ENCODE measurements at places on chromosomes 16 and 17.

- peak; percentile 55 for DNase-seq
- H3K36me3 ChIP-seq: peaks cover 33% of the 10 kb centered on the region
- H3K27ac ChIP-seq: no peak overlapping the region
- no peak overlapping the region for H3K4me3 ChIP-seq
- H3K4me1 ChIP-seq: peaks cover 19% of the 10 kb centered on the region
Observed at GRCh38 chr16:90044111-90044551, 24.9 kb upstream of the DBNDD1 start.

DNA sequence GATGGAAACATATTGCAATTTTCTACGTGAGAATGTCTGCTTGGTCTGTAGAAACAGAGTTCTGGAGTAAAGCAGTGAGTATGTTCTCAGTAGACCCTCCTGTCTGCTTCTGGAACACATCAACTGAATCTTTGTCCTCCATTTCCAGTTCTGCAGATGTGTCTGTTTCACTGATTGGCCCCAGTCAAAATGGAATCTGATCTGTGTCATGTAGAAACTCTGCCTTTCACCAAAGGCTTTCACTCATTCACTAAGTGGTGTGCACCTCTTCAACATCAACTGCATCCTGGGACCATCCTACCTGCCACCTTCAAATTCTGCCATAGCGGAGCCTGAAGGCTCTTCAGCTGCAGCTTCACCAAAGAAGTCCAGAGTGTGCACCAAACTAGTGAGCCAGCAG is 2.8 kb upstream of the ZNF267 start:
- DNase-seq: no peak
- H3K27ac ChIP-seq: no peak overlapping the region

DNA sequence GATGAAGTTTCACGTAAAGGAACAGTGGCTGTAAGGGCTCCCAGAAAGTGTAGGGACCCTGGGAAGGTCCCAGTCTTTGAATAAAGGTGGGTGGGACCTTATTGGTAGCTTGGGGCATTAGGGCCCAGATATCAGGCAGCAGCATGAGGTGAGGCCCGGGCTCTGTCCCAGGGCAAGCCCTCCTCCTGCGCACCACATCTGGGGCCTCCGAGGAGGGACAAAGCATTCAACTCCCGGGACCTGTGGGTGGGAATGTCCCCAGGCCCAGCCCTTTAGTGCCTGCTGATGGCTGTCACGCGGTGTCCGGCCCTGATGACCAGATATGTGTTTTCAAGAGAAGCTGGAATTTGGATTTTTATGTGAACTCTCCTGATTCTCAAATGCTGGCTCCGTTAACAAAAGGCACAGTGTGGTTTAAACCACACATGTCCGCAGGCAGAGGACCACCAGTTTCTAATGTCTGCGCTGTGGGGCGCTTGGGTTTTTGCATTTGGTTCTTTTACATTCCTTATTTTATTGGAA is 30.4 kb downstream of the RAI1 start:
- H3K27ac ChIP-seq: peak overlapping the region; percentile 41
- H3K27me3 ChIP-seq: no peaks in the 10 kb centered on the region
- H3K4me3 ChIP-seq: no peak overlapping the region
- H3K4me1 ChIP-seq: peaks cover 30% of the 10 kb centered on the region

DNA sequence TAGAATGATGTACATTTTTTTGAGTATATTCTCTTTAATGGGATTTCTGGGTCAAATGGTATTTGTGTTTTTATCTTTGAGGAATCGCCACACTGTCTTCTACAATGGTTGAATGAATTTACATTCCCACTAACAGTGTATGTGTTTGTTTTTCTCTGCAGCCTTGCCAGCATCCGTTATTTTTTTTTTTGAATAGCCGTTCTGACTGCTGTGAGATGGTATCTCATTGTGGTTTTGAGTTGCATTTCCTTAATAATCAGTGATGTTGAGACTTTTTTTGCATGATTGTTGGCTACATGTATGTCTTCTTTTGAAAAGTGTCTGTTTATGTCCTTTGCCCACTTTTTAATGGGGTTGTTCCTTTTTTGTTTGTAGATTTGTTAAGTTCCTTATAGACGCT is 172.7 kb upstream of the CDH8 start:
- H3K27me3 ChIP-seq: no peaks in the 10 kb centered on the region
- H3K4me3 ChIP-seq: no peak overlapping the region
- no peaks in the 10 kb centered on the region for H3K4me1 ChIP-seq
- no peak overlapping the region for H3K27ac ChIP-seq
- DNase-seq: no peak
- H3K36me3 ChIP-seq: no peaks in the 10 kb centered on the region

DNA sequence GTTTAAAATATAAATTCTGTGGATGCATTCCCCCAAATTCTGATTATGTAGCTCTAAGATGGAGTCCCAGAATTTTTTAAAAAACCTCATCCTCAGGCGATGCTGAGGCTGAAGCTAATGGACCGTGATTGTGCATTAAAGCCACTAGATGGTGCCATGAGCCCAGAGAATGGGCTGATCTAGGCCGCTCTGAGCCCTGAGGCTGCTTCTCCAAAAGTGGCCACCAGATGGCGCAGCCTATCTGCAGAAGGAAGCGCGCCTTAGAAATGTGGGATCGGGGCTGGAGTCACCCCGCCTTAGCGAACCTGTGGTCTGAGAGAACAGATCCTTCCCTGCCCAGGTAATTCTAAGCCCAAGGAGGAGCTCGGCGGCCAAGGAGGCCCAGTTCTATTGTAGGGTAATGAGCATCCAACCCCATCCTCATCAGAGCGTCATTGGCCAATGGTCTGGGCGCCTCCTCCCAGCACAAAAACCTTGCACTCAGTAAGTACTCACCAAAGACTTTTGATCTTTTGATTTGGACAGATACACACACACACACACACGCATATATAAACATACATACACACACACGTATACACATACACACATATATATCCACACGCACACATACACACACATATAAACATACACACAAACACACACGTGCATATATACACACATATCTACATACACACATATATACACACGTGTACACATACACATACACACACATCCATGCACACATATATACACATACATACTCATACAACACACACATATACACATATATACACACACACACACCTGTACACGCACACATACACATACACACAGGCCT is 13.7 kb upstream of the MMP2 start:
- H3K27ac ChIP-seq: no peak overlapping the region
- no peaks in the 10 kb centered on the region for H3K36me3 ChIP-seq
- H3K27me3 ChIP-seq: no peaks in the 10 kb centered on the region
- peak; percentile 89 for DNase-seq

DNA sequence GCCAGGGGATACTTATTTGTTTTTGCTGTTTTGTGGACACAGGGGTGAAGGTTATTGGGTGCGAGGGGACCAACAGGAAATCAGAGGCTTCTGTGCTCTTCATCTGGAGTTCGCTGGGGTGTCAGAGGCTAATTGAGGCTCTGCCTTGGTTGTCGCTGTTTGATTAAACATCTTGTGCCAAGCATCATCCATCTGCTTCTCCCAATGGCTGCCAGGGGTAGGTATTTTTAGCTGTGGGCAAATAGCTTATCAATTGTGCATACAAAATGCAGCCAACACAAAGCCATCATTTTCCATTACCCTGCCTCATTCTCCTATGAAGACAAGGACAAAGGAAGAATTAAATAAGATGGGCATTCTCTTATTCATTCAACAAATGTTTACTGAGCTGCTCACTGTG is 27.8 kb downstream of the GPR139 start:
- H3K27me3 ChIP-seq: no peaks in the 10 kb centered on the region
- H3K4me1 ChIP-seq: no peaks in the 10 kb centered on the region
- H3K4me3 ChIP-seq: no peak overlapping the region
- no peaks in the 10 kb centered on the region for H3K36me3 ChIP-seq
- no peak for DNase-seq

GRCh38 chr17:45722161-45722560 is 62.0 kb upstream of the CRHR1 start:
- peak; percentile 35 for DNase-seq
- no peak overlapping the region for H3K4me3 ChIP-seq
- H3K27ac ChIP-seq: no peak overlapping the region
- H3K27me3 ChIP-seq: no peaks in the 10 kb centered on the region

DNA sequence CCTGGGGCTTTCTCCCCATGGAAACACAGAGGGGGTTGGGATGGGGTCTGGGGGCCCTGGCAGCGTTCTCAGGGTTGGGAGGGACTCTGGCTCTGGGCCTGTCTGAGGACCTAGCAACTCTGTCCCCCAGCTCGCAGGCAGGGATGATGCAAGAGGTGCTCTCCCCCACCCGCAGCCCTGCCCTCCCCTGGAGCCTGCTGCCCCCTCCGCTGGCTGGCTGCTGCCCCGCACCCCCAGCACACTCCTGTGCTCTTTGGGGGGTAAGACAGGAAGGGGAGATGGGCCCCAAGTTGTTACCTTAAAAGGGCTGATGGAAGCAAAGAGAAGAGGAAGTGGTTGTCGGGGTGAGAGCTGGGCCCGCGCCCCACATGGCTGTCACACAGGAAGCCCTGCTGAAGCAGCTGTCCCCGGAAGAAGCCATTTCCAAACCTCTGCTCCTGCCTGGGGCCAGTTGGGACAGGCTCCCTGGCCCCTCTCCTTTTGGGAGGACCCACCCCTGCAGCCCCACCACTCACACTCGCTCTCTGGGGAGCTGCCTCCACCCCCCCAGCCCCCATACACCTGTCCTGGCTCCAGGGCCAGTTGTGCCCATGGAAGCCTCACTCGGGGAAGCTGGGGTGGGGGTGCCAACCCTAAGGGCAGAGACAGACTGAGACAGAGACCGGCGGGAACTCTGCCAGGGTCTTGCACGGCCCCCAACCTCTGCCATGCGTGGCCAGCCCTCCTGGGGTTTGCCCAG is 2.5 kb downstream of the CORO1A start:
- no peaks in the 10 kb centered on the region for H3K36me3 ChIP-seq
- H3K27ac ChIP-seq: no peak overlapping the region
- peaks cover 7% of the 10 kb centered on the region for H3K4me1 ChIP-seq
- H3K4me3 ChIP-seq: no peak overlapping the region
- peak; percentile 35 for DNase-seq
- no peaks in the 10 kb centered on the region for H3K27me3 ChIP-seq

DNA sequence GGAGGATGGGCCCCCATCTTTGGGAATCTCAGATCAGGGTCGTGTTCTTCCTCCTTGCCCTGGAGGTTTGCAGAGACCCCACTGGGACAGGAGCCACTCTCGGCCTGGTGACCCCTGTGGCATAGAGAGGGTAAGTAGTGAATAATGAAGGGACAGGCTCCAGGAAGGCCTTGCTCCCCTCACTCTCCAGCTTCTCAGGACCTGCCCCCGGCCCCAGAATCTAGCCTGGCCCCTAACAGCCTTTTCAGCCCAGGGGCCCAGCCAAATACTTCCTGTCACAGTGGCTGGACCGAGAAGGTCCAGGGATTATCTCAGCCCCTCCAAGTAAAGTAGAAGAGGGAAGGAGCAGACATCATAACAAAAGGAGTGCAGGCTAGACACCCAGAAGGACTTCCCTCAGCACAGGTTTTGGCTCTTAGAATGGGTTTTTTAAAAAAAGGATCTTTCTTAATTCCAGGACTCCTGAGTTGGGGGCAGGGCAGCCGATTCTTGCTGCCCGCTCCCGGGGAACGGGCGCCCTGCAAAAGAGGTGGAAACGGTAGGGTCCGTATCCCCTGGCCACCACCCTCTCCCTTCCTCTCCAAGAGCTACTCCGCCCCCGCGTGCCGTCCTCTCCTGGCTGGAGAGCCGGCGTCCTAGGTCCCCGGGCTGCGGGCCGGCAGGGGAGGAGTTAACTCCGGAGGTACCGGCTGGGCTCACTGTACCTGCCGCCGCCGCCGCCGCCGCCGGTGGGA is 559 bp upstream of the NXPH3 start:
- H3K27ac ChIP-seq: peak overlapping the region; percentile 45
- no peaks in the 10 kb centered on the region for H3K36me3 ChIP-seq
- peaks cover 26% of the 10 kb centered on the region for H3K4me1 ChIP-seq
- no peak for DNase-seq
- no peaks in the 10 kb centered on the region for H3K27me3 ChIP-seq

- DNase-seq: no peak
- no peak overlapping the region for H3K27ac ChIP-seq
- H3K4me1 ChIP-seq: peaks cover 3% of the 10 kb centered on the region
- H3K36me3 ChIP-seq: no peaks in the 10 kb centered on the region
Observed at GRCh38 chr17:1753767-1754429, 8.0 kb upstream of the SERPINF1 start.

- no peaks in the 10 kb centered on the region for H3K36me3 ChIP-seq
- no peaks in the 10 kb centered on the region for H3K4me1 ChIP-seq
- H3K27me3 ChIP-seq: no peaks in the 10 kb centered on the region
- H3K27ac ChIP-seq: no peak overlapping the region
- no peak for DNase-seq
Observed at GRCh38 chr16:73978407-73978784, 318.2 kb upstream of the PSMD7 start.

DNA sequence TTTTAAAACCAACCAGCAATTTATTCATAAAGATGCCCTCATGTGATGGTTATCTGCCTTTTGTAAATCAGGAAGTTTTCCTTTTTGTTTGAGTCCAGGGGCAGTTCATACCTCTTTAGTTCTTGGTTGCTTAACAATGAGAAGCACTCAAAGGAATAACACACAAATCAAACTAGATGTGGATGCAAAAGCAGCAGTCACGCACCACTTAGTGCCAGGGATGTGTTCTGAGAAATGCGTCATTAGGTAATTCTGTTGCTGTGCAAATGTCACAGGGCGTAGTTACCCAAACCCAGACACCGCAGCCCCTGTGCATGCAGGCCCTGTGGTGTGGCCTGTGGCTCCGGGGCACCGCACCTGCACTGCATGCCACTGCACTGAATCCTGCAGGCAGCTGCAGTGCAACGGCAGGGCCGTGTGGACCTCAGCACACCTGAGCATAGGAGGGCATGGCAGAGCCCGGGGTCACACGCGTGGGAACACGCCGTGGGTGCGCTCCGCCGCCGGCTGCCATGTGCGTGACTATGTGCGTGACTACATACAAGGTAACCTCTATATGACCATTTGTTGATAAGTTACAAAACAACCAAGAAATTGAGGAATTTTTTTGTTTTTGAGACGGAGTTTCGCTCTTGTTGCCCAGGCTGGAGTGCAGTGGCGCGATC is 39.6 kb downstream of the PKD1 start:
- peak; percentile 80 for DNase-seq
- peaks cover 7% of the 10 kb centered on the region for H3K36me3 ChIP-seq
- H3K4me3 ChIP-seq: no peak overlapping the region
- H3K27me3 ChIP-seq: no peaks in the 10 kb centered on the region
- peak overlapping the region; percentile 86 for H3K27ac ChIP-seq
- peaks cover 31% of the 10 kb centered on the region for H3K4me1 ChIP-seq

- no peak overlapping the region for H3K27ac ChIP-seq
- H3K4me1 ChIP-seq: peaks cover 3% of the 10 kb centered on the region
- H3K4me3 ChIP-seq: no peak overlapping the region
- H3K27me3 ChIP-seq: peaks cover 6% of the 10 kb centered on the region
Observed at GRCh38 chr17:31388770-31389656, 2.5 kb upstream of the RAB11FIP4 start.
